Esophagus squamous epithelium (tissue), 5 donors: ENCODE measurements at places on chromosomes 7 and 10.

DNA sequence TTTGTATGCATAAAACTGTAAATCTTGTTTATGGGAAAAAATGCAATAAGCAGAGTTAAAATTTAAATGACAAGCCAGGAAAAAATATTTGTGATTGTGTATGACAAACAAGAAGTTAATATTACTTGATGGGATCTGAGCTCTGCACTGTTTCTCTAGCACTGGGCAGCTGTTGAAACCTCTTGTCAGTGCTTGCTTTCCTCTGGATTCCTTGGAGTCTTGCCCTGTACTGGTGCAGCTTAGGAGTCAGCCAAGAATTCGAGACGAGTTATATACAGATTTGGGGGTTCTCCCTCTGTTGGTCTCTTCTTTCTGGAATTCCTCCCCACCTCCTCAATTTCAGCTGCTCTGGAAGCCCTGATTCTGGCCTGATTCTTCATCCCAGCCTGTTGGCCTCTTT, 24.3 kb upstream of the OPN4 start:
- DNase-seq: no peak

GRCh38 chr10:32961343-32961894, 3.4 kb upstream of the ITGB1 start:
- no peak for DNase-seq

GRCh38 chr7:131538071-131538812, 18.2 kb downstream of the PODXL start:
- no peak for DNase-seq

DNA sequence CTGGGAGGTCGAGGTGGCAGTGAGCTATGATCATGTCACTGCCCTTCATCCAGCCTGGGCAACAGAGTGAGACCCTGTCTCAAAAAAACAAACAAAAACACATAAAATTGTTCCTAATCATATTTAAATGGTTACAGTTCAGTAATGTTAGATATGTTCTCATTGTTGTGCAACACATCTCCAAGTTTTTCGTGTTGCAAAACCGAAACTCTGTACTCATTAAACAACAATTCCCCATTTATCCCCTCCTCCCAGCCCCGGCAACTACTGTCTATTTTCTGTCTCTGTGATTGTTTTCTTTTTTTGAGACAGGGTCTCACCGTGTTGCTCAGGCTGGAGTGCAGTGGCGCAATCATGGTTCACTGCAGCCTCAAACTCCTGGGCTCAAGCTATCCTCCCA, 16.1 kb upstream of the PRXL2A start:
- DNase-seq: no peak

DNA sequence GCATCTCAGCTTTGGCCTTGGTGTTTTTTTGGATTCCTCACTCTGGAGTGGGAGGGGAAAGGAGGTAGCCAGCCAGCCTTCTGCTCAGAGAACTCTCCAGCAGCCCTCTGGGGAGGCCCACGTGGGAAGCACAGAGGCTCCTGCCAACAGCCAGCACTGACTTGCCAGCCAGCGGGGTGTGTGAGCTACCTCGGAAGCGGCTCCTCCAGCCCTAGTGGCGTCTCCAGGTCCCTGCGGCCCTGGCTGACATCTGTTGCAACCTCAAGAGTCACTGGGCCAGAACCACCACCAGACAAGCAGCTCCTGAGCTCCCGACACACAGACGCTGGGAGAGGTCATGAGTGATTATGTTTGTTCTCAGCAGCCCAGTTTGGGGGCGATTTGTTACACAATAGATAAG, 180.2 kb upstream of the FZD8 start:
- no peak for DNase-seq

DNA sequence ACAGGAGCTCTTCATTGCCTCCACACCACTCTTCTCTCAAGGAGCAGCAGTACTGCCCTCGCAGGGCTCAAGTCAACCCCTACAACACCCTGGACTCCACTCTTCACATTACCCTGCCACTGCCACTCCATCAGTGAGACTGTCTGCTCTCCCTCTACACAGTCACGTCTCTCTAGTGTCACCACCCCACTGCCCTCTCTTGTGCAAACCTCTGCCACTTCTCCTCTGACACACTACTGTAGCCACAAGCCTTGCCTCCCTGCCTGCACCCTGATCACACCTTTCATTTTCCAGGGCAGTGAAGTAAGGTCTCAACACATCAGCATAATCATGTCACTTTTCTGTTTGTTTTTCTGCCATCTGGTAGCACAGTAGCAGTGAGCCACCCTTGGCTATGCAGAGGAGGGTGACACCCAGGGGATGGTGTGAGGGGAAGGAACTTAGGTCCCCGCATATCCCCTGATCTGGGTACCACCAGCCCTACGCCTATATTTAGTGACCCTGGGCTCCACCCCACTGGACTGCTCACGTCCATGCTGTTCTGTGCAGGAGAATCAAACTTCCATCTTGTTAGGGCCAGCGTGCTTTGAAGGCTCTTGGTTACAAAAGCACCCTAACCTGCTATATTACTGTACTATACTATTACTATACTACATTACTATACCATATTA, 1.6 kb downstream of the C10orf143 start:
- no peak for DNase-seq

- no peak for DNase-seq
These were observed 88.7 kb downstream of the MAD1L1 start for GRCh38 chr7:2143981-2144595.

- DNase-seq: no peak
These were observed 118.1 kb downstream of the ZNF736 start for GRCh38 chr7:64431838-64432237.

GRCh38 chr10:91597197-91597881, 35.5 kb downstream of the PPP1R3C start:
- DNase-seq: no peak

DNA sequence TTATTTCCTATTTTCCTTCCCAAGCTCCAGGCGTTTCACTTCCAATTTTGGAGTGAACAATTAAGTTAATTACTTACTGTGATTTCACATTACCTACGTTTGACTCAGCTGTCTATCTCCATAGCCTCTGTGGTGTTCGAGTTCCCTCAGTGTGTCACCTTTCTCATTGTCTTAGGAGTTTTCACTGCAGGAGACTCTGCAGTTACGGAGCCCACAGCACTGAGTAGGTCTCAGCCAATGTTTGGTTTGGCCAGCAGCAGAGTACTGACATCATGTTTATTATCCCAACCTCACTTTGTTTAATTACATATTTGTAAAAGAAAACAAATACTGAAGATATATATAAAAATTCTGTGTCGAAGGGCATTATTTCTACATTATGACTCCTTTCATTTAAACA, 1123.9 kb downstream of the CNTNAP2 start:
- DNase-seq: no peak

GRCh38 chr10:49611166-49611815, 1.2 kb downstream of the SLC18A3 start:
- no peak for DNase-seq

- DNase-seq: no peak
These were observed 19.2 kb downstream of the LEP start for GRCh38 chr7:128260069-128260795.

GRCh38 chr7:104388222-104388621, 59.8 kb downstream of the LHFPL3 start:
- DNase-seq: no peak

GRCh38 chr10:130202984-130203621, 66.9 kb downstream of the GLRX3 start:
- DNase-seq: no peak
